ENCODE measurements at places on chromosomes 7 and 10.
A peak's percentile ranks its signal among the peaks of the same experiment; 100 is the strongest.

GRCh38 chr10:97854743-97855142 is 5.1 kb downstream of the GOLGA7B start:
- DNase-seq: no peak

- DNase-seq: no peak
Measured at GRCh38 chr10:43049081-43049551, 27.8 kb upstream of the RET start.

GRCh38 chr10:12194752-12195271 is 879 bp downstream of the NUDT5 start:
- no peak for DNase-seq

- no peak for DNase-seq
Measured at GRCh38 chr7:44661233-44661632, 54.8 kb downstream of the OGDH start.

DNA sequence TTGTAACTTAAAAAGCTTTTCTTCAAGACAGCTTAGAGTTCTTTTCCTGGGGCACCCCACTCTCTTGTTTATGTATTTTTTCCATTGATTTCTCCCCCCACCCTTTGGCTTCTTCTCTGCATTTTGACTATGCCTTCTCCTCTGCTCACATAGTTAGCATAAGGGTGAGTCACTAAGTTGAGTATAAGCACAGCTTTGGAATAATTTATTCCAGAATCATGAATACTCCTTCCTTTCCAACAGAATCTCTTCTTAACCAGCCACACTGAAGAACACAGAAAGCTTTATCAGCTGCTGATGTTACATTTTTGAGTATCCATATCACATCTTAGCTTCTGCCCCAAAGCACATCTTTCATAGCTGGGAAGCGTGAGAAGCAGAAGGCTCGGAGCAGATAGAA is 449.5 kb upstream of the MKI67 start:
- no peak for DNase-seq

DNA sequence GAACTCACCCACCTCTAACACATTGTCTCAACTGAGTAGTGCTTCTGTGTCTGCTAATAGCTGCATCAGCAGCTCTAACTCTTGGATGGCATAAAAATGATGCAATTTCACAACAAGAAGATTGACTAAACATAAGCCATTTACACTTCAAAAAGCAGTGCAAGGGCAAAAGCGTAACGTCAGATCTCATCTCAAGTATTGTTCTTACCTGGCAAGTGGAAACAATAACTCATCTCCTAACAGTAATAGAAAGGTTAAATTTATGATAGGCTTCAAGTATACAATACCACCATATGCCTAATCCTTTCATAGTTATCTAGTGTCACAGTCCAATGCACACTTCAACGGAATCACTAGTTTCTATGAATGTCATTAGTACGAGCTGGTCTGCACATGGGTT is 14.8 kb downstream of the TPK1 start:
- DNase-seq: no peak

GRCh38 chr10:13317474-13317873 is 17.6 kb upstream of the PHYH start:
- no peak for DNase-seq

DNA sequence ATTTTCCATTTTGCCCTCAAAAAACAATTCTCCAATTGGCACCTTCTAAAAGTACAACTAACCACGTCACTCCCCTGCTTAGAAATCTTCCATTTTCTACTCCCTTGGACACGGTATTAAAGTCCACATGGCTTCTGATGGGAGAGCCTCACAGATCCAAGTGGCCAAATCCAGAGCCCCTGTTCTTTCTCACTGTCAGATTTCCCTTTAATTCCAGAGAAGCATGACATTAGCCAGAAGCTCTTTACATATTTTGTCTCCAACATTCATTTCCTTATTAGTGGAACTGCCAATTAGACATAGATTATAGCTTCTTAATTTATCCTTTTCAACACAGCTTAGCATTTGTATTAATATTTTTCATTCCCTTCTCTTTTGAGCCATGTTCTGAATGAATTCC is 118.7 kb downstream of the ELMO1 start:
- DNase-seq: no peak

DNA sequence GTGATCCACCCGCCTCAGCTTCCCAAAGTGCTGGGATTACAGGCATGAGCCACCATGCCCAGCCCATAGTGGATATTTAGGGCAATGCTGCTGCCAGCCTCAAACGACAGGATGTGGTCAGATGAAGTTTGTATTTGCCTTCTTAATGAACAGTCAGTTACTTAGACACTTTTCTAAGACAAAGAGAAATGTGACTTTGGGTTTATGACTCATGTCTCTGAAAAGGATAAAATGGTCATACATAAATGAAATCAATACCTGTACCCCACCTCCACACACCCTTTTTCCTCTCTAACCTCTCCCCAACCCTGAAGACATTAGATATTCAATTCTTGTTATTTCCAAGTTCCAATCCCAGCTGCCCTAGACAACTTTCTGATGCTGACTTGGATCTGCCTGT is 109.3 kb upstream of the INSIG1 start:
- no peak for DNase-seq

GRCh38 chr10:113552701-113553100 is at the start of gene HABP2:
Gene HABP2 (plus strand): TSS chr10:113553053. CDS start chr10:113553122, 69 bp downstream.
- no peak for DNase-seq

DNA sequence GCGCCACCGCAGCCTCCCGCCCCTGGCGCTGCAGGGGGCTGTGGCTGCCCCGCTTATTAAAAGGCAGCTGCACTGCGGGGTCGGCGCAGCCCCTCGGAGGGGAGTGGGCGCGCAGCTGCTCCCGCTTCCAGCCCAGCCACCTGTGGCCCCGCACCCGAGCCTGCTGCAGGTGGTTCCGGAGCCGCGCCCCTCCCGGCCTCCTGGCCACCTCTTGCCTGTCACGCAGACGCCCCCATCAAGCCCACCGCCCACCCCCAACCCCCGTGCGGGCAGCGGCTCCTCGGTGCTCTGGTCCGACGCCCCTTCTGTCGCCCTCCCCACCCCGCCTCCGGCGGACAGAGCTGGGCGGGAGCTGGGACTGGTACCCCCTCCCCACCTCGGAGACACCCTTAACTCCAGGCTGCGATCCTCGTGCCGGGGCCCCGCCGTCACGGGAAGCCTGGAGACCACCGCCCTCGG is 549 bp downstream of the CALY start:
- no peak for DNase-seq

DNA sequence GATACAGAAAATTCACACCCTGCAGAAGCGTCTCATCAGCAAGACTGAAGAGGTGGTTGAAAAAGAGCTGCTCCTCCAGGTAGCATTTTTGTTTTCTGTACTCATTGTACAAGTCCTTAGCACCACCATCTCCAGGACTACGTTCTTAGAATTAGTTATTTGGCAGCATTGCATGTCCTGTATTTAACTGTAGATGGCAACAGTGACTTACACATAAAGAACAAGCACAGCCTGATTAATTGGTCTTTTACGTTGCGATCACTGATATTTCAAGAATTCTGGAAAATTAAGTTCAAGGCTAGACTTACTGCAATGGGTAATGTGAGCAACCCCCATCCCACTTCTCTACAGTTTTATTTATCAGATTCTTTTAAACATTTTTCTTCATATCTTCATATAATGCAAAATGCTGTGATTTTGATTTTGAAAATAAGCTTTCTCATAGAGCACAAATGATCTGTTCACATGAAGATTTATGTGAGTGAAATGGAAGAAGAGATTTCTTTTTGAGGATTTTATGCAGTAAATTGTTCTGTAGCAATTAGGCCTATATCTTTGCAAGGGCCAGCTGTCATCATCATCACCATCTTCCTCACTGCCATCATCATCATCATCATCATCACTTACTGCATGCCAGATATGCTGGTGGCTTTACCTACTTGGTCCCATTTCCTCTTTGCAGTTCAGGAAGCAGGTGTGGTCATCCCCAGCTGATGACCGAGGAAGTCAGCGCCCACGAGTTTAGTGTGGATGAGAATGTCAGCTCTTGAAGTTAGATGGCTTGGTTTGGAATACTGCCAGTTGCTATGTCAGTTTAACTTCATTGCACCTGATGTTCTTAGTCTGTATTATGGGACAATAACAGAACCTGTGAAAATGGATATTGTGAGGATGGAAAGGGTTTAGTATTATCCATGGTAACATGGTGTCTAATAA is 53.4 kb downstream of the CFAP58 start:
- no peak for DNase-seq

GRCh38 chr10:60086862-60087261 is 180.5 kb upstream of the CCDC6 start:
- no peak for DNase-seq

GRCh38 chr10:125556882-125557281 is 126.1 kb downstream of the TEX36 start:
- DNase-seq: no peak

GRCh38 chr10:94183666-94184264 is 179.0 kb downstream of the NOC3L start:
- no peak for DNase-seq

DNA sequence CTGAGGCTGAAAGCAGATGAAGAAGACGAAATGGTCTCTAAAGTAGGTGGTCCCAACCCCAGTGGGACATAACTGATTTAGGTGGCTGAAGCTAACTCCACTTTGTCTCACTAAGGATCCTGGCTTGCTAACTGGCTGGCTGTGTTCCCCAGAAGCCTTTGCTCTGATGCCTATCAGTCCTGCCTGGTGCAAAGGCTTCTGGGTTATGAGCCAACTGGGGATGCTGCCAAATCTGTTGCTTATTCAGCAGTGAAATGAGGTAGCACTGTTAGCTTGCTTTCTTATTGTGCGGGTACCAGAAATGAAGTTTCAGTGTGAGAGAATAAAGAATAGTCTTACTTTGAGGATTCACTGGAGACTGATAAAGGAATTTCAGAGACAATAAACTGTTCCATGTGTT is 18.1 kb downstream of the PRKG1 start:
- DNase-seq: no peak

DNA sequence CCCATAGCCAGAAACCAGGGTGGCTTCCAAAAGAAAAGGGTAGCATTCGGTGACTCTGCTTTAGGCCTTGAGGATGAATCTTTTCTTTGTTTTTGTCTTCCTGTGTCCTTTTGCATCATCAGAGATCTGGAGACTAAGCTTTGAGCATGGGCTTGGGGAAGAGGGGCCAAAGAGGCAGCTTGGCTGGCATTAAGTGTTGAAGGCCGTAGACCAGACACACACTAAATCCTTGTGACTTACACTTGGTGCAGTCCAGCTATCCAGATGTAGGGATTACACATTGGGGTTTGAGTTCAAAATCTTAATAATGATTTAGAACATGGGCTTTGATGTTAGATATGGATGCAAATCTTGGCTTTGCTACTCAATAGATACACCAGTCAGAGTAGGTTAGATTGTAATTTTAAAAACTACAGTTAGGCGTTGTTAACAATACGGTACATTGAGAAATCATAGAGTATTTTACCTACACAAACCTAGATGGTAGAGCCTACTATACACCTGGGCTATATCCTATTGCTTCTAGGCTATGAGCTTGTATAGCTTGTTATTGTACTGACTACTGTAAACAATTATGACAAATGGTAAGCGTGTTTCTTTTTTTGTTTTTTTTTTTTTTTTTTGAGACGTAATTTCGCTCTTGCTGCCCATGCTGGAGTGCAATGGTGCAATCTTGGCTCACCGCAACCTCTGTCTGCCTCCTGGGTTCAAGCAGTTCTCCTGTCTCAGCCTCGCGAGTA is 3.5 kb downstream of the SEPTIN7 start:
- no peak for DNase-seq

GRCh38 chr7:121000081-121000983 is 11.8 kb downstream of the CPED1 start:
- no peak for DNase-seq

- DNase-seq: no peak
Measured at GRCh38 chr7:10122551-10123100, 851.0 kb upstream of the PHF14 start.

- no peak for DNase-seq
Measured at GRCh38 chr10:62323751-62324150, 50.4 kb upstream of the ZNF365 start.

DNA sequence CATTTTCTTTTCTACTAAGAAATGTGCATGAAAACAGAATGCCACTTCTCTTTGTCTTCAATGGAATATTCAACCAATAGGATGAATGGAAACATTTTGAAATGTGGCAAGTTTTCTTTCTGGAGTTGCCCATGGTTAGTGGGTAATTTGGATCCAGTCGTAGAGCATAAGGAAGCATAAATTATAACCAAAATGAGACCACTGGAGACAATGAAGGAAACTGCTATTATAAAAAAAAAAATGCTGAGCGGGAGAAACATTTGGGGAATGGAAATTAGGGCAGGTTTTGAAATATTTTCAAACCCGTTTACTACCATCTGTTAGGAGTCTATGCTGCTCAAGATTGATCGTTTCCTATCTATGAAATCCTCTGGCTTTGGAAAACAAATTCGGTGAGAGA is 182.9 kb upstream of the PRKCQ start:
- no peak for DNase-seq

GRCh38 chr10:93464776-93465388 is 17.3 kb downstream of the MYOF start:
- no peak for DNase-seq

DNA sequence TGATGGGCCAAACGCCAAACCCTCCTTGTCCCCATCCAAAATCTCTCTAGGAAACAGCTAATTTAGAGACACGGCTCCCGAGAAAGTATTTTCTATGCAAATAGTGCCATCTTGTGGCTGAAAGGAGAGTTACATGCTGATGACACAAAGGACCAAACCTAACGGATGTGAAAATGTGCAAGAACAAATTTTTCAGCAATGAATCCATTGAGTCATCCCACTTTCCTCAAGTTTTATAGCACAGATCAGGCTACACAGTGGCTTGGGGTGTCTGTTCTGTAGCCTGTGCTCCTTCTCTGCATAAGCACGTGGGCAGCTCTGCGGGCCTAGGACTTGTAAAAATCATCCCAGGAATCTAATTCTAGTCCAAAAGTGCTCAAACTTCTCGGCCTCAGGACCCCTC is 154.8 kb upstream of the PRR15 start:
- peak; percentile 20 for DNase-seq

DNA sequence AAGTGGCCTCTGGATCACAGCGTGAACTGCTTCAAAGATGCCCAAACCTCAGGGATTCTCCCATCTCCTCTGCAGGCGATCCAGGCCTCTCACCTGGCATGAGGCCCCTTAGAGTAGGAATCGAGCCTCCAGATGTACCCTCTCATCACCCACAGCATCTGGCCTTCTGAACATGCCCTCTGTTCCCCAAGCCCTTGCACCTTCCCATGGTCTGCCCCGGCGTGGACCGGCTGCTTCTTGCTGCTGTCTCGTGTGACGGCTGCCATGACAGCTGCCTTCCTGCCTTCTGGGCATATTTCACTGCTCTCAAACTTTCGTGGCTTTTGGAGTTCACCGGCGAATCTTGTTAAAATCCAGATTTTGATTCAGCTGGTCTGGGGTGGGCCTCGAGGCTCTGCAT is 157.2 kb upstream of the NPS start:
- no peak for DNase-seq

Data from GM12892 (cell line).